ENCODE measurements at places on chromosomes 2 and 18. TPM values are rescaled to one million over a fixed set of nuclear protein-coding genes. Genes with fewer than 3 reads are reported as not detected.

GPR75 gene
- total RNA-seq: 2.0 TPM

COL4A4 gene
- total RNA-seq: 3.1 TPM

KCNG2 gene
- not detected for total RNA-seq

CFAP53 gene
- total RNA-seq: 0.19 TPM

IHH gene
- 0.47 TPM for total RNA-seq

CLK1 gene
- 39.4 TPM for total RNA-seq

SULT1C2 gene
- 0.53 TPM for total RNA-seq

ACADL gene
- not detected for total RNA-seq

GALR1 gene
- not detected for total RNA-seq

PAIP2B gene
- 0.36 TPM for total RNA-seq

KCNJ3 gene
- total RNA-seq: not detected

NYAP2 gene
- not detected for total RNA-seq

SATB2 gene
- 3.4 TPM for total RNA-seq

UGT1A8 gene
- total RNA-seq: not detected

ZNF396 gene
- 0.61 TPM for total RNA-seq

USP37 gene
- total RNA-seq: 4.8 TPM

ATL2 gene
- total RNA-seq: 50.9 TPM

AQP12B gene
- total RNA-seq: not detected

GREB1 gene
- 3.7 TPM for total RNA-seq

OSBPL6 gene
- 7.2 TPM for total RNA-seq

MYCN gene
- total RNA-seq: not detected

SKOR2 gene
- total RNA-seq: not detected

SCYGR2 gene
- total RNA-seq: not detected

Data from A549 treated with ZK216348 at 1 μM for 4 hours (cell line).